Spleen (tissue), 13 donors: ENCODE measurements at places on chromosomes 7 and 10. TPM values are rescaled to one million over a fixed set of nuclear protein-coding genes. Genes with fewer than 3 reads are reported as not detected.
A peak's percentile ranks its signal among the peaks of the same experiment; 100 is the strongest.

DNA sequence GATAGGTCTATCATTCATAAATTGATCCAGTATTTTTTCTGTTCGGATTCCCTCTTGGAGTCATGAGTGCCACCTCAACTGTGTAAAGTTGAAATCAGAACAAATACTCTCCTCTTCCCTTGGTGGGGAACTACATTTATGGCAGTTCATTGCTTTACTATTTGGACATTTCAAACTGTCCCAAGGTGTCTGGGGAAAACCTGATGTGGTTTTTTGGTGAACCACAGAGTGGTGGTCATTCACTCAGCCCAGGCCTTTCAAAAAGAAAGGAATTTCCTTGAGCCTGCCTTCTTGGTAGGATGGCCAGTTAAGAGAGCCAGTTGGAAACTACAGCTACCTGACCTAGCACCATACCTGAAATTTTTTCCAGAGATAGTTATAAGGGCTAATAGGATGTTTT, 59.0 kb downstream of the ABCB1 start:
- DNase-seq, result no peak

GRCh38 chr7:90599892-90600555, 3.9 kb downstream of the CDK14 start:
- DNase-seq, result no peak

- peak; percentile 91 for DNase-seq
Measured at GRCh38 chr10:133388973-133389818, 4.8 kb upstream of the MTG1 start.

DNA sequence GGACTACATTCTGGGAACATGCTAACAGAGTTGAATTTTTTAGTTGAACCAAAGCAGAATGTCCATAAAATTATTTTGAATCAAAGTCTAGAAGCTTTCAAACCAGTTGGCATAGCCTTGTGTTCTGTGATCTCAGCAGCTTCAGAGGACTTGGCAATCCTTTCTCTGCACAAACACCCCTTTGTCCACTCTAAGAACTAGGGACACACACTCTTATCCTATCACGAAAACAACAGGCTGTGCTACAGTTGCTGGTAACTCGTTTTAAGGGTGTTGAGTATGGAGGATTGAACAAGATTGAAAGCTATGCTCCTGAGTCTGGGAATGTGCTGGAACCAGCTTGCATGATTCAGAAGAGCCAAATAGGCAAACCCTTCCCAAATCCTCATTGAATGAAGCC, 76.4 kb upstream of the PRSS58 start:
- no peak for DNase-seq

DNA sequence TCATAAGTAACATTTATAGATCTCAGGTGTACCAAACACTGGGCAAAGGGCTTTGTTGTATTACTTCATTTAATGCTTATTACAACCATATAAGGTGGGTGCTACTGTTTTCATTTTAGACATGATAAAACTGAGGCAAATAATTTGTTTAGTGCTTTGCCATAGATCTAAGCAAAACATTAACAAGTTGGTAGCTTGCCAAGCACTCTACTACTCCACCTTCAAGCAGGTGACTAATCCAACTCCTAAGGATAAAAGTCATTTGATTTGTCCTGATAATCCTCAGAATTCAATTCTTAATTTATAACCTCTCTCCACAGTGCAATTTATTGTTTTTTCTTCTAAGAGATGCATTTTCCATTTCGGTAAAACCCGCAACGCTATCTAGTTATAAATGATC, 646.4 kb downstream of the GRM8 start:
- DNase-seq, result no peak

DNA sequence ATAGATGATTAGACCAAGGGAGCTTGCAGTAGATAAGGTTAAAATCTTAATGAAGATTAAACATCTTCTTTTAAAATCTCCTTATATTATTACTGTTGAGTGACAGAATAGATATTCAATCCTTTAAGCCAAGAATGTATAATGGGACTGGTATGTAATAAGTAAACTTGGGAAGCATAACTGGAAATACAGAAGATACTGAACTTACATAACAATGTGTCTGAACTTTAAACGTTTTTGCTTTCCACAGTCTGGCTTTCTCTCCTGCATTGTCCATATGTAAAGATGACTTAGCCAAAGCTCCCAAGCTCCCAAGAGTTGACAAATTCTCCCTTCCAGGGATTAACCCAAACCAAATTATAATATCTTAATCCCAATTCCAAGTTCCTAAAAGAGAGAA, 129.8 kb downstream of the KCND2 start:
- DNase-seq, result no peak

- DNase-seq, result no peak
Measured at GRCh38 chr7:31687024-31687748, at the start of gene PPP1R17. PPP1R17 (plus strand) TSS chr7:31687215; CDS start chr7:31692442, 5,227 bp downstream.

DNA sequence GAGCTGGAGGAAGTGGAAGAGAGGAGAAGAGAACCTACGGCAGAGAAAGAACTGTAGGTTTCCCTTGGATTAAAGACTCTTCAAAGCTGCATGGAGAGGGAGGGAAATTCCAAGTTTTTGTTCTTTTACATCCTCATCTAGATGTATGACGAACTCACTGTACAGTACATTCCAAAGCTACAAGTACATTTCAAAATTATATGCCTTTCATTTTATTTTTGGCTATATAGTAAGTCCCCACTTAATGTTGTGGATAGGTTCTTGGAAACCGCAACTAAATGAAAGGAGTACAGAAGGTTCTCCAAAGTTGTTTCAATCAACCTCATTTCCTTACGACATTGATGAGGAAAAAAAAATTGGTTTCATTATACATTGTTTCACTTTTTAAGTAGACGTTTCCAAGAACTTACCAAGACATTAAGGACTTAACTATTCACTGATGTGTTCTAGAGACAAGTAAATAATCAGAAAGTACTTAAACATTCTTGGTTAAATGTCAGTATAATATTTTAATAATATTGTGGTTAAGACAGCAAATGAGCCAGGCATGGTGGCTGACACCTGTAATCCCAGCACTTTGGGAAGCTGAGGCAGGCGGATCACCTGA, 16.1 kb upstream of the JMJD1C start:
- no peak for DNase-seq

DNA sequence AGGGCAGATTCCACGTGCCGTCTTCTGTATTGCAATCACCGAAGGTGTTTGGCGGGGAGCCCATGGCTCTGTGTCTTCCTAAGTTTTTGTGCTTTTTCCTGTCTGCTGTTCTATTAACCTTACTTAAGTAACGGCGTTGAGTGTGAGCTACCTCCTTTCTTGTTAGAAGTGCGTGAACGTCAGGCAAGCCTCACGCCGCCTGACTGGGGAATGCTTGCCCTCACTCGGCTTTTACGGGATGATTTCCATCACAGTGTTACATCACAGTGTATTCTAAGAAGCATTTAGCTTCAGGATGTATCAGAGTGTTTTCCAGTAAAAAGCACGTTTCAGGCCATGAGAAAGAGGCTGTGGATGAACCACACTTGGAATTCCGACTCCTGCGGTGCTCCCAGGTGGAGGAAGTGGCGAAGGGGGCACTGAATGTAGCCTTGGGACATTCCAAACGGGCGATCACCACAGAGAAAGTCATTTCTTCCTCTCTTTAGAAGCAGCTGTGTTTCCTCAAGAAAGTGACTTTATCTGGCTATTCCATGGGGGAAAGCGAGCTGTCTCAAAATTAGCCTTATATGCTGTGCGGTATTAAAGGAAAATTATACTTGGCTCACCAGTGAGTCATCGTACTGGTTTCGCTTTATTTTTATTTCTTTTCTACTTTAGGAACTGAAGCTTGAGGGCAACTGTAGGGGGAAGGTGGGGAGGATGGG, 290.7 kb downstream of the KLF6 start:
- DNase-seq, result no peak

The ASAH2 gene
- 1.6 TPM for total RNA-seq

The ARHGEF35 gene
- total RNA-seq, result 4.7 TPM

The NOS3 gene
- total RNA-seq, result 151 TPM
